Muscle of arm (tissue), 14 donors: ENCODE measurements at places on chromosomes 16 and 17.
A peak's percentile ranks its signal among the peaks of the same experiment; 100 is the strongest.

- no peak for DNase-seq
Measured at GRCh38 chr16:56631832-56632155, 665 bp upstream of the MT1M start.

GRCh38 chr16:12340151-12340733 is 363.7 kb downstream of the SNX29 start:
- DNase-seq: no peak

DNA sequence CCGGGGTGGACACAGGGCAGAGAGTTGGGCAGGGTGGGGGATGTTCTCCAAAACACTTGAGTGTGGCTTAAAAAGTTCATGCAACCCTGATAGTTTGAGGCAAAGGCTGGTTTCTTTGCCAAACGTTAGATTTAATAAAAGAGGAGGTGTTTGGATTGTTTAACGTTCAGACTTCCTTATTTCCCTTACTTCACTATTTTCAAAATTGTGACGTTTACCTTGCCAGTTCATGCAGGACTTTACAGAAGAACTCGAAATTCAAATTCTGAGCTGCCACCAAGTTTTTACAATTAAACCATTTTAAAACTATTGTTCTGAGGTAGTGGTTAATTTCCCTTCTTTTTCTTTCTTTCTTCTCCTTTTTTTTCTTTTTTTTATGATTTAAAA is 5.5 kb downstream of the SEC14L1 start:
- no peak for DNase-seq

DNA sequence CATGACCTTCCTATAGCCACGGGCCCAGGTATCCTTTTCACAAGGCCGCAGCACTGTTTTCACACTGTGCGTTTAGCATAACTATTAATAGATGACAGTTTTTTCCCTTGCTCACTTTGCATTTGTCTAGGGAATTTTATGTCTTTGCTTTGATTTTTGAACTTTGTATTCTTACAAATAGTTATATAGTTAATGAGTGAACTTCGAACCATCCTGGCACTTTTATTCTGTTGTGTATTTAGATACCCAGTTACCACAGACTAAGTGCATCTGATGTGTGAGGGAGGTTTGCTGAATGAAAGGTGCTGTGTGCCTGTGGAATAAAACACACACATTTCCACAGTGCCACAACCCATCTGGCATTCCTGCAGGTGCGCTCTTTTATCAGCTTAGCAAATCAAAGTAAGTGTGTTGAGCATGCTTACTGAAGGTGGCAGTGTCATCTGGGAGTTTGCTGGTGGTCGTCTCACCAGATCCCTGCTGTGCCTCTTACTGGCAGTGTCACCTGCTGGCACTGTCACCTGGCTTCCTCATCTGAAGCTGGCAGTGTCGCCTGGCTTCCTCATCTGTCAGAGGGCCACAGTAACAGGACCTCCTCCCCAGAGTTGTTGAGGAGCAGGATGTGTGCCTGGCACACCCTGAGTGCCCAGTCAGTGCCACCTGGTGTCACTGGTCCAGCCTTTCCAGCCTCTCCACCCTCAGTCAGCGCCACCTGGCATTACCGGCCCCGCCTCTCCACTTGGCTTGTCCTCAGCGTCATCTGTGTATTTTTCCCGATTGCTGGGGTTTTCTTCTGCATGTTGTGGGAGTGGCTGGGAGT is 37.6 kb downstream of the USP10 start:
- no peak for DNase-seq

GRCh38 chr16:11706180-11706742 is 36.4 kb downstream of the TXNDC11 start:
- DNase-seq: no peak

DNA sequence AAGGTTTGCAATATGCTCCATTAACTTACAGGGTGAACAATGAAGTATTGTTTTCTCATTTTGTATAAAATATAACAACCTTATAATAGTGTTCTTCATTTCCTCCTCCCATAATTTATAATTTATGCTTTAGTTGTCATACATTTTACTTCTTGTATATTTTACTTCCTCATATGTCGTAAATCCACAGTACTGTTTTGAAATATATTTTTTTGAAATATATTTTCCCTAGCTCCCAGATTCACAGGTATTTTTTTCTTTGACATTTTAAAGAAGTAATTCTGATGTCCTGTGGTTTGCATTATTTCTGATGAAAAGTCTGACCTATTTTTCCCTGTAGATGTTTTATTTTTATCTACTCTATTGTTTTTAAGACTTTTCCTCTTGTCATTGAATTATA is 52.7 kb downstream of the VMP1 start:
- DNase-seq: no peak

DNA sequence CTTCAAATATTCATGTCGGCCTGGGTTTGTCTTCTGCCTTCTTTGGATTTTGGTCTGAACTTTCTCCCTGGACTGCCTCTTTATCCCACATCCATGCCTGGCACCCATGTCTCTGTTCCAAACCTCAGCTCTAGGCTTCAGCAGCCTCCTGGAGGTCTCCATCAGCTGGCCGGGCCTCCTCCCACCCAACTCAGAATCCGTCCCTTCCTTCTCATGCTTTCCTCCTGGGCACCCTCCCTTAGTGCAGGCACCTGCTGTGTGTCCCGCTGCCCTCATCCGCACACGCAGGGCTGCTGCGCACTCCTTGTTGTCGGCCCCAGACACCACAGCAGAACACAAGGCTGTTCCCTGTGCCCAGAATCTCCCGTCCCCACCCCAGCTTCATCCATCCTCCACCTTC is 14.0 kb downstream of the LDHD start:
- DNase-seq: no peak

- DNase-seq: no peak
Measured at GRCh38 chr16:57993438-57993837, 7.0 kb downstream of the ZNF319 start.

DNA sequence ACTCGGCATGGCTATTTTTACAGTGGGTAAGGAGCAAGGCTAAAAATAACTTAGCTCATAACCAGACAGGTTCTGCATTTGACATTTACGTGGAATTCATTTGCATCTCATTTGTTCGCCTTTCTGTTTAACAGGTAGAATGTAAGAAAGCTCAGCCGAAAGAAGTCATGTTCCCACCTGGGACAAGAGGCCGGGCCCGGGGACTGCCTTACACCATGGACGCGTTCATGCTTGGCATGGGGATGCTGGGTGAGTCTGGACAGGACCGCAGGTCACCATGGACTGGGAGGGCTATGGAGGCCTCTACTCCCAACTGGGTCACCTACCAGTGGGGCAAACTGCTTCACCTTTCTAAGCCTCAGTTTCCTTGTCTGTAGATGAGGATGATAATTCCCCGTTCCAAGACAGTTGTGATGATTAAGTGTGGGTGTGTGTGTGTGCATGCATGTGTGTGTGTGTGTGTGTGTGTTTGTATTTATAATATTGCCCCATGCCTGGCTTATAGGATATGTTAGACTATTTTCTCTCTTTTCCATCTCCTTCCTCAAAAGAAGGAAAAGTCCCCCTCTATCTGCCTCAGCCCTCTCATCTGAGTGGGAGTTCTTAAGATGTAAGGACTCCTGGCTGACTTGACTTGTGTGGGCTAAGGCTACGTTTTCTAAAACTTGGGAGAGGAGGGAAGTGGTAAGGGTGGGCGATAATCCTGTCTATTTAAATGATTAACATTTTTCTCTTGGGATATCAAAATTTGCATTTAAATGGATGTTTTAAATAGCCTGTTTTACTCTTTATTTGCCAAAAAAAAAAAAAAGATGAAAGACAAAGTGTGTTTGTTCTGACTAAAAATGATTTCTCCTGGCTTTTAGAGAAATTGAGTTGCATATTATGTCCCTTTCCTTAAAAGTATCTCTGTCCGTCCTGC is 129.0 kb downstream of the CCDC182 start:
- no peak for DNase-seq

- no peak for DNase-seq
Measured at GRCh38 chr16:57826706-57827625, 24.7 kb upstream of the KIFC3 start.

DNA sequence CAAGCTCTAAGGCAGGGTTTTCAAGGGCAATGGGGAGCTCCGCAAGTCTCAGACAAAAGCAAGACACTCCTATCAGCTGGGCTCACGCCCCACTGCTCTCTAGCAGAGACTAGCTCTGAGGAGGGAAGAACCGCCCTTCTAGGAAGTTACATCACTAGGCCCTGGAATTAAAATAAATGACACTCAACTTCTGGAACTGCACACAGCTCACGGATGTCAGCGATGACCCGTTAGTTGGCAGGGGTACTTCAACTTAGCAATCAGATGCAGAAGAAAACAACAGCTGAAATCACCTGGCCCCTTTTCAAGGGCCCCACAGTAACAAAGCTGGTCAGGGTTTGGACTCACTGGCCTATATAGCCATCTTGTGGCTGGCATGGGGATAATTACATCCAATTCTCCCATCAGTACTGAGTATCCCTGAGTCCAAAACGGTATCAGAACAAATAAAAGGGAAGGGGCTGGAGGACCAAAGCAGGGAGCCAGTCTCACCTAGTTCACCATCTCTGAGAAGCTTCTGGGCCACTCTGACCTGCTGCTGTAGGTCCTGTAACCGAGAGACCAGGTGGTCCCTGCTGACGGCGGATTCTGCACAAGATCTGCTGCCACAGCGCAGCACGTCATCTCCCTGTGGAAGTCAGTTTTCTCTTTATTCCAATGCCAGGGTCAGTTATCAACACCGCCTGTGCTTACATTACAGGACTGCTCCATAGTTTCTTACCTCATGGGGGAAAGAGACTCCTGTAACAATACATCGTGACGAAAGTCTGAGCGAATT is 22.2 kb downstream of the SERPINF1 start:
- peak; percentile 88 for DNase-seq

- DNase-seq: no peak
Measured at GRCh38 chr17:13885953-13886889, 183.1 kb upstream of the COX10 start.

- DNase-seq: no peak
Measured at GRCh38 chr17:81049372-81049911, 14.5 kb downstream of the BAIAP2 start.

DNA sequence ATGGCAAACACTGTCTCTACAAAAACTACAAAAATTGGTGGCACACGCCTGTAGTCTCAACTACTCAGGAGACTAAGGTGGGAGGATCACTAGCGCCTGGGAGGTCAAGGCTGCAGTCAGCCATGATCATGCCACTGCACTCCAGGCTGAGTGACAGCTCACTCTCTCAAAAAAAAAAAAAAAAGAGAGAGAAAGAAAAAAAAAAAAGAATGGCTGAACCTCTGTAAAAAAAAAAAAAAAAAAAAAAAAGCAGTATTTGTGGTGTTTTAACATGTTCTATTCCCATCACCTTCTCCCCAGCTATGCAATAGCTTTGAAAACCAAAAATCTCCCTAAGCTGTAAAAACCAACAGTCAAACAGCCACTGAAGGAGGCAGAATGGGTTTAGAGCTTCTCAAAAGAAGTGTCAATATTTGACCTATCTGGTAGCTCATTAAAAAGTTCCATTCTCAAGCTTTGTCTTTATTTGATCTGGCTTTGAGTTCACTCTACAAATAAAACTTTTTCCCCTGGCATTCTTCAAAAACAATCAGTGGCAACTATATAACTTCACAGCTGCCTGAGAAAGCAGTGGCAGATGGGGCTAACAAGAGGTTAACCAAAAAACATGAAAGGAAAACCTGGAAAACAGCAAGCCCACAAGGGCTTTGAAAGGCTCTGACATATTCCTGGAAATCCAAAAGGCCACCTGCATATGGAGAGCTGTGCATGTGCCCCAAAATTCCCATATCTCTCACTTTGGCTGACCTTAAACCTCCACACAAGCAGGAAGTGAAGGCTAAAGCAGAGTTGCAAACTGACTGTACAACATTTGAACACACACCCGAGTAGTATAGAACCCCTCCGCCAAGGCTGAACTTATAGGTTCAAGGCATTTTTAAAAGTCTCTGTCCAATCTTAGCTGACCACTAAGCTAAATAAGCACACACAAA is 36.0 kb downstream of the USP32 start:
- no peak for DNase-seq

DNA sequence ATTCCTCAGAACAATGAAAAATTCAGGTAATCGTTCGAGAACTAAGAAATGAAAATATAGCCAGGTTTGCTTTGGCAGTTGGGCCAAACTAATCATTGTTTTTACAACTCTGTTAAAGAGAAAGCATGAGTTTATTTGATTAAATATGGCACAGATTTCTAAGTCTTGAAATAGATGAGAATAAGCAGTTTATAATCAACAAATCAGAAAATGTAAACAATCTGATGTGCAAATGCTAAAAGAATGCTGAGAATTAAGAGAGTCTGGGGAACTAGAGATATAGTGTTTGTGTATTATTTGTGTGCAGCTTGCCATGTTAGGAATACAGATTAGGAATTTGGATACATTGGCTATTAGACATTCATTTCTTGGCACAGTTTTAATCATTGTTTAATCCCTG is 212.5 kb downstream of the TANC2 start:
- no peak for DNase-seq

DNA sequence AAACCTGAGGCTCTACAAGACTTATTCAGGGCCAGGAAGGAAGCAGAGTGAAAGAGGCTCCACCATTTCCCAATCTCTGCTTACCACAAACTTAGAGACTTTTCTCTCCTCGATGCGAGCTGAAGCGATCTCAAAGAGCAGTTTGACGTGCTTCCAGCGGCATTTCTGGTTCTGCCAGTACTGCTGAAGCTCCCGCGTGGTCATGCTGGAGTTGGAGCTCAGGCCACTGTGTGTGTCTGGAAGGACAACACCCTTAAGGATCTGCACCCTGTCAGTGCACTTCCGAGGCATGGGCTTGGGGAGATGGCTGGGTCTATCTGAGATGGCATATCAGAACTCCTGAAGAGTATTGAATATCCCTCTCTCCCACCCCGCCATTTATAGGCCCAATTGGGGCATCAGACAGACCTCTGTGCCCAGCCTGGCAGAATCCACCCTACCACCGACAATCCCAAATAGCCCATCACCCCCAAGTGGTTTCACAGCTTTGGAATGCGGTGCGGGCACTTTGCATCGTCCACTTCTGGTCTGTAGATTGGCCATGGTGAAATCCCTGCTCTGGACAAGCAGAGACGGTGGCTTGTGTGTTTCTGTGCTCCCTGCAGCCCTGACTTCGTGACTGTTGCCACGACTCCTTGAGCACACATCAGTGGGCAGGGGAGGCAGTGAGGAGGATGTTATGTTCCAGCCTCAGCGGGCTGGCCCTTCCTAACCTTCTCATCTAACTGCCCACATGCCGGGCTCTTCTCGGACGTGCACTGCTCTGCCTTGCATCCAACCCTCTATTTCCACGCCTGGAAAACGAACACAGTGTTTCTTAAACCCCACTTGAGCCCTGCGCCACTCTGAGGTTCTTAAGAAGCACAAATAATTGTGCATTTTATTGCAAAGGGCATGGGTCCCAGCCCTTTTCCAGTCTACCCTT is 5.2 kb downstream of the SNX20 start:
- DNase-seq: no peak

GRCh38 chr17:12627177-12627629 is 38.5 kb upstream of the MYOCD start:
- no peak for DNase-seq

GRCh38 chr16:51141106-51141505 is 10.0 kb downstream of the SALL1 start:
- DNase-seq: no peak

GRCh38 chr17:57705921-57706695 is 39.0 kb downstream of the CCDC182 start:
- no peak for DNase-seq

DNA sequence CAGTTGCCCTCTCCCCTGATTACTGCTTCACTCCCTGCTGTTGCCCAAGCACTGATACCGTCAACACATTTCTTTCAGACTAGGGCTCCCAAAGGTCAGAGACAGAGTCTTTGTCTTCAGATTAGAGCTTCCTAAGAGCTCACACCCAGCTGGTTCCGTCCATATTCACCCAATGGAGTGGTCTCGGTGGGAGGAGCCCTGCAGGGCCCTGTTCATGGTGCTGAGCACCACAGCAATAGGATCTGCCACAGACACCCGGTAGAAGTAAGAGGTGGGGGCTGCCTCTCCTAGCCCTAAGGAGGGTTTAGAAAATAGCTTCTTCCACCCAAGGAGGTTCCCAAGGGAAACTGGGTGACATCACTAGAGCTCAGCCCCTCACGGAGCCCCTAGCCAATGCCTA is 128.3 kb downstream of the CCDC144A start:
- DNase-seq: no peak
